ENCODE measurements at places on chromosomes 11 and 22.

DNA sequence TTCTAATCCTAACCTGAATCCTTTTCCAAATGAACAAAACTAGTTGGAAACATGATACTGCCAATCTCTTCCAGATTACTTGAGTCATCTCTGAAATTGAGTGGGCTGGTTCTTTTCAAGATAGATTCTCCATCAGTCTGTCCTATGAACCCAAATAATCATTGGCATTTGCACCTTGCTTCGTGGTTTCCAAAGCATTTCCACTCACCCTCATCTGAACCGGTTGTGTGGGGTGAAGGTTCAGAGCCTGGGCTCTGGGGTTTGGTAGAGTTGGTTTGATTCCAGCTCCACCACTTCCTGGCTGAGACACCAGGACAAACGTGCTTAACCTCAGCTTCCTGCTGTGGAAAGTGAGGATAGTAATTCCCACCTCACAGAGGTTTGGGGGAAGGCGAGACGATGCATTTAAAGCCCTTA lies 206.4 kb upstream of the E2F8 start:
- DNase-seq, result no peak

GRCh38 chr11:79371152-79371551 lies 69.7 kb downstream of the TENM4 start:
- DNase-seq, result no peak

- no peak for DNase-seq
Measured at GRCh38 chr22:35711336-35711735, 6.3 kb upstream of the APOL5 start.

DNA sequence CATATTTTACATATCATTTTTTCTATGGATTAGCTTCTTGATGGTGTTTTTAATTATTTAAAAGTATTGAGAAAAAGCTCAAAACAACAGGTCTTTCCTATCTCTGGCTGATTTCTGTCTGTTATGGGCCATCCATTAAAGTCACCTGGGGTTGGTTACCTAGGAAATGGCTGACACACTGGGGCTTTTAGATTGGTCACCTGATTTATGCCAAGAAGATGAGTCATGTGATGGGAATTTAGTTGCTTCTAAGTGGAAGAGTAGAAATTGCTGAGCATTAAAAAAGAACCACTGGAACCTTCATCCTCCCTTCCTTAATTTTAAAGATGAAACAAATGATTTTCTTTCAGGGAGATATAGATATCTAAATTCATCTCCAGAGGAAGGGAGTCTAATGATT lies 48.8 kb upstream of the LARGE1 start:
- DNase-seq, result no peak
